ENCODE measurements at places on chromosomes 4 and X.

- DNase-seq, result no peak
These were observed 171.7 kb upstream of the SLC4A4 start for GRCh38 chr4:71167083-71167482.

- no peak for DNase-seq
These were observed 232.4 kb upstream of the BMP3 start for GRCh38 chr4:80798082-80798481.

DNA sequence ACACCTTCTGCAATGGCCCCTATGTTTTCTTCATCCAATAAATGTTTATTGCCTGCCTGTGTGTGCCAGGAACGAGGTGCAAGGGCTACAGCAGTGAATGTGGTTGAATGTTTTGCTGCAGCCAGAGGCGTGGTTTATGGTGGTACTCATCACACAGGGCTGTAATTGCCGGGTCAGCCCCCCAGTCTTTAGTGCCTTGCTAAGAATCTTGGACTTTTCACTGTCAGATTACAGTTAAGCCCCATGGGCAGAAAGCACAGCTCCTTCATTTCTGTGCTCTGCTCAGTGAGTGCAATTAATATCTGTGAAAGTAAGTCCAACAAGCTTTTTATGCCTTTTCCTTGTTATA, 67.8 kb downstream of the TAPT1 start:
- no peak for DNase-seq

GRCh38 chr4:119260528-119260927, 48.0 kb downstream of the USP53 start:
- no peak for DNase-seq

DNA sequence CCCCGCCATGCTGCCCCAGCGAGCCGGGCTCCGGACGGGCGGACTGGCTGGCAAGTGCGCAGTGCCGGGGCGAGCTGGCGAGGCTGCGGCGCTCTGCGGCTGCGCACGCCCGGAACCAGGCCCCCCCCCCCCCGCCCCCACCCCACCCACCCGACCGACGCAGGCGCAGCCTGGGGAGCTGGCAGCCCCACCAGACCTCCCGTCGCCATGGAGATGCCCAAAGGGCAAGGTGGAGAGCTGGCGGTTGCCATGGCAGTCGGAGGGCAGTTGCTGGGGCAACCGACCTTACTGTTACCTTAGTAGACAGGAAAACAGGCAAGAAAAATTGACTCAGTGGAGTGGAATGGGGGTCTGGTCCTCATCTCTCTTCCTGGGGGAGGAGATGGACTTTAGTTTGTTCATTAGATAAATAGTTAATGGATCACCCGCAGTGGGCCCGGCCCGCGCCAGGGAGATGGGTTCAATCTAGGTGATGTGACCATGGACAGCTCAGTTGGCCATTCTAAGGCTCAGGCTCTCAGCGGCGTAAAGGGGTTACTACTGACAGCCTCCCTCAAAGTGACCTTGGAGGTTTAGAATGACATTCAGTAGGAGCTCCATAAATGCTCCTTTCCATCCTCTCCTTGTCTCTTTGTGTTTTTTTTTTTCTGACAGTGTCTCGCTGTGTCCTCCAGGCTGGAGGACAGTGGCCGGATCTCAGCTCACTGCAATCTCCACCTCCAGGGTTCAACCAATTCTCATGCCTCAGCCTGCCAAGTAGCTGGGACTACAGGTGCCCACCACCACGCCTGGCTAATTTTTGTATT, at the start of gene PCSK1N:
TSS of gene PCSK1N (minus strand) at position 87 of the 806 bp plus-strand sequence. CDS start at position 9, 78 bp downstream.
- DNase-seq, result no peak

- DNase-seq, result no peak
These were observed 81.4 kb upstream of the GPR34 start for GRCh38 chrX:41607264-41607832.

GRCh38 chr4:159048166-159048886, 54.6 kb upstream of the RAPGEF2 start:
- DNase-seq, result no peak

All from activated T-cell treated with anti-CD3 and anti-CD28 coated beads for 24 hours (primary cell).